ENCODE measurements at places on chromosomes 3 and 15.

- H3K27me3 ChIP-seq: peaks cover 2% of the 10 kb centered on the region
- peaks cover 6% of the 10 kb centered on the region for H3K36me3 ChIP-seq
- H3K4me3 ChIP-seq: no peak overlapping the region
- peaks cover 15% of the 10 kb centered on the region for H3K4me1 ChIP-seq
Measured at GRCh38 chr15:65907661-65908060, 38.4 kb downstream of the RAB11A start.

- H3K36me3 ChIP-seq: peaks cover 10% of the 10 kb centered on the region
- no peak for DNase-seq
- H3K4me1 ChIP-seq: peaks cover 48% of the 10 kb centered on the region
- no peaks in the 10 kb centered on the region for H3K27me3 ChIP-seq
Measured at GRCh38 chr3:29514912-29515311, 234.0 kb downstream of the RBMS3 start.

DNA sequence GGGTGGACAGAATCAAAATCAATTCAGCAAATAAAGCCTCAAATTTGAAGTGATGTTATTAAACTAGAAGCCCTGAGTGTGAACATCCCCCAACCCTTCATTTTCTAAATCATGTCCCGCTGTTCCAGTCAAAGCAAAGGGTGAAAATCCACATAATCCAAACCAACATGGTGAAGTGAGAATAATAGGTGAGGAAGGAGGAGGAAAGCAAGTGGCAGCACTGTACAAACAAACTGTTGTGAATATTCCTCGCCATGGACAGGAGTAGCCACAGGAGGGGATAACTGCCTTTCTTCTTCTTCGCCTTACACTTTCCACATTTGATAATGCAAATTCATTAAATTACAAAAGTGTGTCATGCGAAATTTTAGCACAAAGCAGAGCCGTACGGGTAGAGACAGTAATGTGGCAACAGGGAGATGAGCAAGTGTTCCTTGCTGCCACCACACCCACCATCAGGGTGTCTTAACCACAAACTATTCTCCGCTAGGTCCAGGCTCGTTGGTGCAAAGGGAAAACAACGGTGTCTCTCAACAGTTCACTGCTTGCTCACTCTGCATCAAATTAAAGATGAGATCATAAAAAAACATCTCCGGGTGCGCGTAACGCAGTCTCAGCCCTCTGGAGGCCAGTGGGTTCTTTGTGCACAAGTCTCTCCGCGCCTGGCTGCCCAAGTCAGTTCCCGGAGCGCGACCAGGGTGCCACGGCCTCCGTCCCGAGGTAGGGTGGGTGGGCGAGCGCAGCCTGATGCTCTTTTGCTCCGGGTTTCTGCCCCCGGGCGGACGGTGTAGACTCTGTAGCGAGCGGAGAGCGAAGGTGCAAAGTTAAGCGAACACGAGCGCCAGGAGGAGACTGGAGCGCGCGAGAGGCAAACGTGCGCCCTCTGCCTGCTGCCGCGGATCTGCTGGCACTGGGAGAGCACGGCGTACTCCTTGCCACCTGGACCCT lies 6.7 kb downstream of the EPHA3 start:
- H3K4me3 ChIP-seq: peak overlapping the region; percentile 83
- no peaks in the 10 kb centered on the region for H3K36me3 ChIP-seq

GRCh38 chr15:89662893-89663626 lies 7.8 kb upstream of the KIF7 start:
- peak overlapping the region; percentile 97 for H3K27ac ChIP-seq
- no peaks in the 10 kb centered on the region for H3K27me3 ChIP-seq

- H3K27me3 ChIP-seq: no peaks in the 10 kb centered on the region
- H3K4me1 ChIP-seq: peaks cover 12% of the 10 kb centered on the region
- H3K27ac ChIP-seq: no peak overlapping the region
- H3K4me3 ChIP-seq: no peak overlapping the region
Measured at GRCh38 chr3:178259703-178260102, 276.5 kb upstream of the KCNMB2 start.

- H3K4me1 ChIP-seq: peaks cover 56% of the 10 kb centered on the region
- no peaks in the 10 kb centered on the region for H3K36me3 ChIP-seq
- H3K27me3 ChIP-seq: no peaks in the 10 kb centered on the region
- peak; percentile 88 for DNase-seq
- peak overlapping the region; percentile 49 for H3K4me3 ChIP-seq
Measured at GRCh38 chr3:116000311-116000710, 377.0 kb downstream of the GAP43 start.

DNA sequence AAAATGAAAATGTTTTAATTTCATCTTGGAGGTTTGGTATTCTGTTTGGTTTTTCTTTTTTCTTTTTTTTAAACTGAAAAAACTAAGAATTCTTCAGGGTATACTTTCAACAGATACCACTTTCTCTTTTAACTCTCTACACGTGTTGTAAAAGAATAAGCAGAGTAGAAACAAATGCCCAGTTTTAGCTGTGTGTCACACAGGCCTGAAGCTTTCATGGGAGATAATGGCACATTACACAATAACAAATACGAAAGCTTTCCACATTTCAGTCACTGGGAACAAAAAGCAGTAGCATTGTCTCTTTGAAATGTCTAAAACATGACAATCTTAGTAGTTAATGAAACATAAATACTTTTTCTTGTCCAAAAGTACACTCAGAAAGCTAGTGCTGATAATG lies 818.5 kb downstream of the TBL1XR1 start:
- no peak overlapping the region for H3K27ac ChIP-seq
- no peaks in the 10 kb centered on the region for H3K36me3 ChIP-seq
- no peaks in the 10 kb centered on the region for H3K27me3 ChIP-seq
- H3K4me1 ChIP-seq: no peaks in the 10 kb centered on the region
- no peak overlapping the region for H3K4me3 ChIP-seq
- DNase-seq: no peak

DNA sequence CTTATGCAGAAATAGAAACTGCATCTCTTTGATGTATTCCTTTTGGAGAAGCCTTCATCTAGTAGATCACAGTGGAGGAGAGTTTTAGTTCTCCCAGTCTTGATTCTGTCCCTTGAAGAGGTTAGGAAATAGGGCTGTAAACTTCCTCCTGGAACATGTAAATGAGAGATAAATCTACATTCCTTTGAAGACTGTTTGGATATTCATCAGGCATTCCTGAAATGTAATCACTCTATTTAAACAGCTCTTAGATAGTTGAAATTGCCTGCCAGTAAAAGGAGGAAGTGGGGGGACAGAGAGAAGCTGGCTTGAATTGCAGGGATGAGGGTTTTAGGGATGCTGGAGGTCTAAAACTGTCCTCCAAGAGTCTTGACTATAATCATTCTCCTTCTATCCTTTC lies 254.3 kb upstream of the LRRC3B start:
- no peaks in the 10 kb centered on the region for H3K4me1 ChIP-seq
- H3K36me3 ChIP-seq: no peaks in the 10 kb centered on the region
- no peak for DNase-seq
- no peaks in the 10 kb centered on the region for H3K27me3 ChIP-seq
- no peak overlapping the region for H3K27ac ChIP-seq

DNA sequence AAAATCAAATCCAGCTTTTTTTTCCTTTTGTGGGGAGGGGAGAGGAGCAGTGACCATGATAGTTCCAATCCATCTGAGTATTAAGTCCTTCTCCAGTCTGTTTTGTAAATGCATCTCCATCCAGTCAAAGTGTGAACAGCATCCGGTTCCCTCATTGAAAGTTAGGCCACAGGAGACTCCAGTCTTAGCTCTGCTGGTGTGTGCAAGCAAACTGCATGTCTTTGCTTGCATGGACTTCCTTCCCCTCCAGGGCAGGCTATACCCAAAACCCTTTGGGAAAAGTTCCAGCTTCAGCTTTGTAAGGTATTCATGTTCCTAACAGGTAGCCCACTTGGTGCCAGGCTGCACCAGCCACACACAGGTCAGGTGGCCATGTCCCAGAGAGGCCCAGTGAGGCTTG lies 3.1 kb upstream of the MAN2C1 start:
- DNase-seq: no peak
- H3K4me3 ChIP-seq: no peak overlapping the region
- H3K27ac ChIP-seq: no peak overlapping the region
- H3K27me3 ChIP-seq: peaks cover 10% of the 10 kb centered on the region
- H3K36me3 ChIP-seq: peaks cover 21% of the 10 kb centered on the region

DNA sequence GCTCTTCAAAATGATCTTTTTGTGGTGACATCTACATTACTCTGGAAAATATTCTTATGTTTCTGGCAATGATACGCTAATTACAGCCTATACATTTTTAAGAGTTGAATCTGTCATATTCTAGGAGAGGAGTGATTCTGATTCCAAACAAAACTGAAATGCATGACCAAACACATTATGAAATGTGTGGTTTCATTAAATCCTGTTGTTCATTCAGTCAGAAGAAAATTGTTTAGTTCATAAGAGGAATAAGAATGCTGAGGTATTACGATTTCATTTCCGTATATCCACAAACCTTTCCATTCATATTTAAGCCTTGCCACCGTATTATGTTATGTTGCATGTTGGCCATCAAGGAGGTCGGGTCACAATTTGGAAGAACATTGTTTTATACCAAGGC lies 345.1 kb downstream of the FEZF2 start:
- no peaks in the 10 kb centered on the region for H3K36me3 ChIP-seq
- DNase-seq: no peak
- peaks cover 11% of the 10 kb centered on the region for H3K4me1 ChIP-seq
- H3K27ac ChIP-seq: no peak overlapping the region
- no peak overlapping the region for H3K4me3 ChIP-seq
- no peaks in the 10 kb centered on the region for H3K27me3 ChIP-seq

- peak overlapping the region; percentile 52 for H3K27ac ChIP-seq
- peaks cover 4% of the 10 kb centered on the region for H3K27me3 ChIP-seq
- H3K4me1 ChIP-seq: no peaks in the 10 kb centered on the region
- H3K4me3 ChIP-seq: no peak overlapping the region
- no peaks in the 10 kb centered on the region for H3K36me3 ChIP-seq
Measured at GRCh38 chr3:66795365-66795764, 202.7 kb upstream of the KBTBD8 start.

GRCh38 chr15:42059661-42060476 lies 34.5 kb downstream of the PLA2G4D start:
- H3K27me3 ChIP-seq: peaks cover 28% of the 10 kb centered on the region
- H3K4me1 ChIP-seq: peaks cover 15% of the 10 kb centered on the region
- DNase-seq: peak; percentile 7
- no peak overlapping the region for H3K27ac ChIP-seq
- no peak overlapping the region for H3K4me3 ChIP-seq
- H3K36me3 ChIP-seq: no peaks in the 10 kb centered on the region

- H3K4me1 ChIP-seq: peaks cover 6% of the 10 kb centered on the region
- no peak overlapping the region for H3K4me3 ChIP-seq
- peaks cover 4% of the 10 kb centered on the region for H3K27me3 ChIP-seq
Measured at GRCh38 chr15:67303490-67304363, 49.1 kb downstream of the IQCH start.

GRCh38 chr3:69649120-69650065 lies 89.9 kb upstream of the MITF start:
- no peaks in the 10 kb centered on the region for H3K36me3 ChIP-seq
- H3K4me3 ChIP-seq: no peak overlapping the region
- no peaks in the 10 kb centered on the region for H3K27me3 ChIP-seq

- DNase-seq: peak; percentile 86
- peak overlapping the region; percentile 24 for H3K27ac ChIP-seq
- peaks cover 11% of the 10 kb centered on the region for H3K36me3 ChIP-seq
- H3K4me3 ChIP-seq: no peak overlapping the region
Measured at GRCh38 chr15:89888214-89888804, 5.5 kb downstream of the AP3S2 start.

GRCh38 chr3:172087198-172087597 lies 47.8 kb downstream of the FNDC3B start:
- DNase-seq: no peak
- H3K27me3 ChIP-seq: peaks cover 2% of the 10 kb centered on the region
- 0 out of 2 replicates have a peak overlapping the region, but pooled peaks have one; percentile 9 for H3K4me3 ChIP-seq
- H3K4me1 ChIP-seq: peaks cover 82% of the 10 kb centered on the region
- H3K36me3 ChIP-seq: peaks cover 29% of the 10 kb centered on the region

Data from HFFc6 (cell line).